ENCODE measurements at places on chromosomes 4 and X.
A peak's percentile ranks its signal among the peaks of the same experiment; 100 is the strongest.

DNA sequence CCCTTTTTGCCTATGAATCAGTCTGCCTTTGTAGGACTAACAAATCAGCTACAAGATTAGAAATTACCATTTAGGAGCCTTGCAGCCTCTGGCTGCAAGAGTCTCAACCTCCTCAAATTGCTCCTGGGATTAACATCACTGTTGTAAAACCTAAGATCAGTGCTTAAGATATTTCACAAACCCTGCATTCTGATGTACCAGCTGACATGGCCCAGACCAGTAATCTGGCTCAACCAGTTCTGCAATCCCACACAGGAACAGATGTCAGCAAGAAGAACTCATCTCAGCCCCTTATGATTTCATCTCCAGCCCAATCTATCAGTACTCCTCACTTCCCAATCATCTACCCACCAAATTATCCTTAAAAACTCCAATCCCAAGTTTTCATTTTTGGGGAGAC lies 32.5 kb upstream of the AADAT start:
- no peak for DNase-seq

DNA sequence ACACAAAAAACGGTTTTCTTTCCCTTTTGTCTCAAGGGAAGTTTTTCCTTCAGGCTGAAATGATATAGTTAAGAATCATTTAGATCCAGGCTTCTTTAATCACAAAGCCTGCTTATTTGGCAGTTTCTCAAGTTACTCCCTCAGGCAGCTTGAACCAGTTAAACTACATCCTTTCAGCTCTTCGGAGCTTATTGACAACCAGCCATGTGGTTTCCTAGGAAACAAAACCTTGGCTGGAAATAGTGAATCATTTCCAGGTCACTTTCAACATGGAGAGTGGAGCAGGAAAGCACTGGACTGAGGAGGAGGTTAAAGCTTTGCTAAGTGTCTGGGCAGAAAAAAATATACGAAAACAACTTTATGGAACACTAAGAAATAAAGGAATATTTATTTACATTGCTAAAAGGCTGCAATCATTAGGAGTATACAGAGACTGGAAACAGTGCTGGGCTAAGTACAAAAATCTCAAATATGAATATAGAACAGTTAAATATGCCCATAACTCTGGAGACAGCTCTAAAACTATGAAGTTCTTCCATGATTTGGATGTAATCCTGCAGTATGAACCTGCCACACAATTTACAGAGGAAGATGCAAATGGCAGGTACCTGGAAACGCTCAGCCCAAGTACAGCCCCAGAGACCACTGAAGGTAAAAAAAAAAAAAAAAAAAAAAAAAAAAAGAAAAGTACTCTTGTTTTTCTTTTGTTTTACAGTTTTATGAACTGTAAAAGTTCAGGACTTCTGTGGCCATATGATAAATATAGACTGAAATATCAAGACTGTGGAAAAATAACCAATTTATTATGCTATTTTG lies 23.2 kb upstream of the AASDH start:
- DNase-seq, result no peak

- DNase-seq, result no peak
Observed at GRCh38 chr4:101101072-101101471, 246.3 kb downstream of the PPP3CA start.

GRCh38 chr4:163768014-163768413 lies 273.5 kb downstream of the TMA16 start:
- DNase-seq, result no peak

- DNase-seq, result no peak
Observed at GRCh38 chr4:11534623-11535302, 106.1 kb upstream of the HS3ST1 start.

DNA sequence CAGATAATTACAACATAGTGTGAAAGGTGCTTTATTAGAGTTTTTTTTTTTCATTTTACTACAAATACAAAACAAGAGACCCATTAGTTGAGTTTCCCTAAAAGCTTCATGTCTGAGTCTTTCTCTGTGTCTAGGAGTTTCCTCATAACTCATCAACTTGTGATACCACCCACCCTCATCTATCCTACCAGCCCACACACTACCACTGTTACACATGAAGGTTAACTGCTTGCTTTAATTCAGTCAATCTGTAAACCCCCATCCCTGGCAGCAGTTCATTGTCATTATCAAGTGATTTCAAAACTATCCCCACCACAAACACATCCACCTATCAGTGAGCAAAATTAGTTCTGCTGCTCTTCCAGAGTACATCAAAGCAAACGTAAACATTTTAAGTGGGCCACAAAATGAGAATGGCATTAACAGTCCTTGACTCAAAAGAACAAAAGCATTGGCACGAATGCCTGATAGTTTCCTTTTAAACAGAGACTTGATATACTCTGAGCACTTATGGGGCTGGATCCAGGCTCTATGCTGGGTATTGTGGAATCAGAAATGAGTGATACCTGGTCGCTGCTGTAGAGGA lies 331.6 kb upstream of the FAM241A start:
- DNase-seq, result no peak

DNA sequence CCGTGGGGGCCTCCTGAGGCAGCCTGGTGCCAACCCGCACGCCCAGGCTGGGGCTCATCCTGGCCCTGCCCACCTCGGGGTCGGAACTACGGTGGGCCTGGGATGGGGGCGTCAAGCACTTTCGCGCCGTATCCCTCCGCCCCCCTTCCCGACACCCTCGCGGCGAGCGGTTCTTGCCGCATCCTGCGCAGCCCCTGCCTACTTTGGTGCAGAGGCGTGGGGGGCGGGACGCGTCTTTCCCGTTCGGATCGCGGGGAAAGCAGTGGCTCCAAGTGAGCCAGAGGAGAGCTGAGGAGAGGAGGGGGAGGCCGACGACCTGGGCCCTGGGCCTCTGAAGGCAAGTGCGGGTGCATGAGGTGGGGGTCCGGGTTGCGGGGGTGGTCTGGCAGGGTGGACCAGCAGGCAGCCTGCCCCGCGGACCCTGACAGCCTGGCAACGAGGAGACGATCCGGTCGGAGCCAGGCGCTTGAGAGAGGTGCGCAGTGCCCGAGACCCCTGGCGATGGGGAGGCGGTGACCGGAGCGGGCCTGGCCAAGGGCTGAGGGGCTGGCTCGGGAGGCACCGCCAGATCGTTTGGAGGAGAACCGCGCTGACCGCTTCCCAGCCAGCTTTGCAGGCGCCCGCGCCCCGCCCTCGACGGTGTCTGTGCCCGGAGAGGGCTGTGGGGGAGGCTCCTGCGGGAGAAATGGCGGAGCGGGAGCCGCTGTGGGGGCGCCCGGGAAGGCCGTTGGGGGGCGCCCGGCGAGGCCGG lies at the start of gene GPRASP2:
TSS of gene GPRASP2 (plus strand) at position 233 of the 751 bp plus-strand sequence. CDS start 2,422 bp downstream, outside the sequence.
- no peak for DNase-seq

DNA sequence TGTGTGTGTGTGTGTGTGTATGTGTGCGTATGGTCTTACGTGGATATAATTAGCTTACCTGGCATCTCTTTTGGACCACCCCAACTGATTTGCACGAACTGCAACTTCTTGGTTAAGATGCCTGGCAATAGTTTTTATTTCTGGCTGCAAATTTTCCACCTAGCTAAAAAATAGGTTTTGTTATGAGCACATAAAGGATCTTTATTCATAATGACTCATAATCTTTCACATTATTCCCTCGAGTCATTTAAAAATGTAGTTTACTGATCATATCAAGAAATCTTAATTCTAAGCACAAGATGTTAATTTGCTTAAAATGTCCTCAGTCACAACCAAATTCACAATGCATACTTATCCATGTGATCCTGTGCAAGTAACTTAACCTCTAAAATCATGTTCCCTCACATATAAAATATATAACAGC lies 1.5 kb downstream of the COX18 start:
- peak; percentile 24 for DNase-seq

DNA sequence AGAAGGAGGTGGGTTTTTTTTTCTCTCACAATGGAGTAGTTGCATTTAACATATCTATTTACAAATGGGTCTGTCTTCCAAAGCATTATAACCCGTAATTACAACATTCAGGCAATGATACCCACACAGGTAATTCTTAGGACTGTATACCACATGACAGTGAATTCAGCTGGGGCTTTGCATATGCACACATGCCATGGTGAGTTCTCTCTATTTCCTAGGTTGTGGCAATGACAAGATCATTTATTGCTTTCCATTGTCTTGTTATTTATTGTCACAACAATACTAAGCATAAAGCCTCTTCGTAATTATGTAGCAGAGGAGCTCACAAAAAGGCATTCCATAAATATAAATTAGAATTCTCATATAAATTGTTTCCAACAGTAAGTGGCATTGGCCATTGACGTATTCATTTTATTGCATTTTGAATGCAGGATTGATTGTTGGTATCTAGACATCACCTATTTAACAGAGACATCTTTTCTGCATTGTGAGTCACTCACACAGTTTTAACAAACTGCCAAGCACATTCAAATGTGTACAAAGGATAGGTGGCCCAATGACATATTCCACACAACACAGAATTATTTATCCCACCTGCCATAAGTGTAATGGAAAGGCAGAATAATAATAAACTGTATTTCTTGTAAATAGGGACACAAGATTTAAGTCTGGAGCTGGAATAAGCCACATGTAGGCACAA lies 390.7 kb upstream of the GALNT7 start:
- no peak for DNase-seq

All from CD4-positive, alpha-beta T cell treated with Interleukin-2 at 100 ng/mL for 4 hours (primary cell).